ENCODE measurements at places on chromosomes 12 and 14. TPM values are rescaled to one million over a fixed set of nuclear protein-coding genes. Genes with fewer than 3 reads are reported as not detected.

SERPINA4 gene
- total RNA-seq = not detected

SLC22A17 gene
- 8.8 TPM for total RNA-seq

INSM2 gene
- 0.08 TPM for total RNA-seq

INHBE gene
- 0.23 TPM for total RNA-seq

GRCh38 chr12:109295764-109296425 is 13.2 kb downstream of the FOXN4 start:
- DNase-seq = no peak

DNA sequence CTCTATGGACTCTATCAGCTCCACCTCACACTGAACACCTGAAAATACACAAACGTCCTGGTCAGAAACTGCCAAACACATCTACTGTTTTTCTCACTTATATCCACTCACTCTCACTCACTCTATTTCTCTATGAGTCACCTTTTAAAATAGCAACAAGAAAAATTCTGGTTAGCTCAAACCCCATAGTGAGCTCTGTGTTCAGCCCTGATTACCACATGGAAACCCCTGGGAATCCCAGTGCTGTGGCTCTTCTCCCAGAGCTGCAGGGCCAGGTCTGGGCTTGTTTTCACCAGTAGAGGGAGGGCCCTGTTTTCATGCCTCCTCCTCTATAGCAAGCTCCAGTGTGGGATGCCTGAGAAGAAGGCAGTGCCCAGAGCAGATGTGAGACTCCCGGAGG is 1126.1 kb downstream of the TMEM121 start:
- no peak for DNase-seq

- DNase-seq = no peak
Observed at GRCh38 chr12:26874501-26875296, 41.7 kb upstream of the ITPR2 start.

GRCh38 chr12:85794531-85794930 is 41.7 kb downstream of the RASSF9 start:
- no peak for DNase-seq

DNA sequence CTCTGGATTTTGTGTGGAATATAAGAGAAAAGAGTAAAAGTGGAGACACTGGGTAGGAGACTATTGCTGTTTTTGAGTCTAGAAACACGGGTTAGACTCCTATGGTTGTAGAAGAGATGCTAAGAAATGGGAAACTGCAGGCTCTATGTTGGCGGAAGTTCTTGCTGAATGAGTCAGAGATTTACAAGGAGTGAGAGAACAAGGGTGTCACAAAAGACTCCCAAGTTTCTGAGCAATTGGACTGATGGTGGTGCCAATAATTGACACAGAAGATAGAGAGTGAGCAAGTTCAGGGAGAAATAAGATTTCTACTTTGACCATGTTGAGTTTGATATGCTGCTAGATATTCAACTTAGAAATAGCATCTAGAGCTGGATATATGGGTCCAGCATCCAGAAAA is 2.6 kb upstream of the PRKD1 start:
- no peak for DNase-seq

DNA sequence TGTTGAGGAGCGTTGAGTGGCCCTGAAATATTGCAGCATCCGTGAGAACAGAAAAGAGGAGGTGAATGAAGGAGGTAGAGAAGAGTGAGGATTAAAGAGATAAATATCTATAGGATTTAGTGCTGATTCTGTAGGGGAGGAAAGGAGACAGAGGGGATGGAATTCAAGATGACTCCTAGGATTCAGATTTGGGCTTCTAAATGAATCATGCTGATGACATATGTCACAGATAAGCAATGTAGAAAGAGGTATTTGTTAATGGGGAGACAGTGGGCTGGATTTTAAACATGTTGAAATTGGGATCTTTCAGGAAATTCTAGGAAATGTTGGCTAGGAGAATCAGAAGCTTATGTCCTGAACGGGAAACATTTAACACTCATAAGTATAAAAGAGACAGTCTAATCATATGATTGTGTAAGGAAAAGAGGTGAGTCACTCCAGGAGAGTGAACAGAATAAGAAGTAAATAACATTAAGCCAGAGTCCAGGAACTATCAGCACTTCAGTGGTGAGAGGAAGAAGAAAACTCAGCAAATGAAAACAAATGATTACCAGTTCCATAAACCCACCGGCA is 58.1 kb upstream of the DIO2 start:
- DNase-seq = no peak

DNA sequence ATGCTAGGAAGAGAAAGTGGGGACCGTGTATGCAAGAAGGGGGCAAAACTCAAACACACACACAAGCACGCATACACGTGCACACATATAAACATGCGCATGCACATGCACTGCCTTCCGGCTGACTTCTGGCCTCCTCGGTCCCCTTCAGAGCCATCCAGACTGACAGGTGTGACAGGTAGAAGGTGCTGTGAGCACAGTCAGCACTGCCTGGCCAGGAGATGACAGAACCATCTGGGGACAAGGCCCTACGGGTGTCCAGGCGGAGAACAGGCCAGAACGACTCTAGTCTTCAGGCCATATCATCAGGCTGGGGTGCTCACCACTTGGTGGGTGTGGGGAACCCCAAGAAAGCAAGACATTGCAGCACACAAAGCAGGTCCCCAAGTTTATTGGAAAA is 7.3 kb downstream of the KRT83 start:
- no peak for DNase-seq

SLC7A8 gene
- 1.2 TPM for total RNA-seq

GRCh38 chr12:29710104-29710503 is 73.6 kb downstream of the TMTC1 start:
- DNase-seq = no peak

GSC gene
- total RNA-seq = not detected

- no peak for DNase-seq
Observed at GRCh38 chr14:35878272-35879150, 52.4 kb downstream of the BRMS1L start.

PRR4 gene
- total RNA-seq = 0.48 TPM

TAC3 gene
- total RNA-seq = 1.7 TPM

DNA sequence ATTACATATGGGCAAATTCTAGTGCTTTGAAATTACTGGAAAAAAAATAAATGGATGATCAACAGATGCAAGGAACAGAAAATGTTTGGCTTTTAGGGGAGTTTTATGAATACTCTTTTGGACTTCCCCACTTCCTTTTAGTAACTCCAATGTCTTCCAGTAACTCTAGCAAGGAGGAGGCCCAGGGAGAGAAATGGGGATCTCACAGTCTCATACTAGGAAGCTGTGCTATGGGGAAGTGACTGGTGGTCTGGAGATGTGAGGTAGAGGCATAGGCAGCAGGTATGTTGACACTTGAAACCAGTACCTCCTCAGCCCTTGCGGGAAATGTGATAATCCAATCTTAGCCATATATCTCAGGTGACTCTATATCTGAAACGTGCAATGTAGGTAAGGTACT is 68.1 kb downstream of the CRADD start:
- no peak for DNase-seq

GRCh38 chr12:96171905-96172304 is 22.3 kb upstream of the ELK3 start:
- DNase-seq = no peak

DNA sequence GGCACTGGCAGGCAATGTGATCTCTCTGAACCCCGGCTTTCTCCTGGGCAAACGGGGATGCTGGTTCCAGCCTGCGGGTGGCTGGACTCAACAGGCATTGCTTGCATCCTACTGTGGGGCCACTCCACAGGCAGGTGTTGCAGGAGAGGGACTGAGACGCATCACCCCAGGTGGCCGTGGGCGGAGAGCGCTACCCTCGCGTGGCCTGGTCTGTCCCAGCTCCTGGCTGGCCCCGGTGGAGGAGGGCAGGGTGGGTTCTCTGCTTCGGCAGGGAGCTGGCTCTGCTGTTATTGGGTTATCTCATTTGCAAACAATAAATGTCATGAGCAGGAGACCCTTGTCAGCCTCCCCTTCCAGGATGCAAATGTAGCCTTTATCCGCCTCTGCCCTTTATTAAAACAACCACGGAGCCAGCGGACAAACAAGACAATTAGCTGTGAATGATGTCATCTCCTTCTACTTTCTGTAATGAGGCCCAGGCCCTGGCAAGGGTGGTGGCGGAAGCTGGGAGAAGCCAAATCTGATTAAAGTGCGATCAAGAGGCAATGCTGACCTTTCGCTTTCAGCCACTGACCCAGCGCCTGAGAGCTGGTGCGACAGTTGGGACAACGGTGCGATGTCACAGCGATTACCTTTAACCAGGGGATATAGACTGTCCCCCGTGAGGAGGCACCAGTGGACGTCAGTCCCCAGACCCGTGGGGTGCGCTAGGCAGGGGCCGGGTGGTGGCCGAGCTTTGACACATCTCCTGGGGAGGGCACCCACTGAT is 161.8 kb downstream of the KIF26A start:
- DNase-seq = no peak

DNA sequence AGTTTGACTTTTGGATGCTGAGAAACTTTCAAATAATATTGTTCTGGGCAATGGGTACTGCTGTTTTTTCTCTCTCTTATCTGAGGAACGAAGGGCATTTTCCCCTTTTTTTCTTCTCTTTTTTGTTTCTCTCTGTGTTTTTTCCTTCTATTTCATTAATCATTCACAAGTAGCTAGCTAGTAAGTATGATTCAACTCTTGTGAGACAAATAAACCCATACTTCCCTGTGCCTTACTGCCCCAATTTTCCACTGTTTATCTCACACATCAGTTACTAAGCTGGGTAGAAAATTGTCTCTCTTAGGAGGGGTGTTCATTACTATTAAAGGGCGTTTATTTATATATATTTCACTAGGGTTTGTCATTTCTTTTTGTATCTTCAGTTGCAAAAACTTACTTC is 437.6 kb downstream of the RERGL start:
- no peak for DNase-seq

PLEKHD1 gene
- total RNA-seq = 0.12 TPM

MORN3 gene
- 1.3 TPM for total RNA-seq

MYO1H gene
- total RNA-seq = not detected
